NCI-H187 treated with DMSO at 0.1 percent for 48 hours (cell line): ENCODE measurements at places on chromosomes 3 and 15.

- no peak for DNase-seq
Measured at GRCh38 chr3:43236008-43236407, 50.3 kb upstream of the SNRK start.

DNA sequence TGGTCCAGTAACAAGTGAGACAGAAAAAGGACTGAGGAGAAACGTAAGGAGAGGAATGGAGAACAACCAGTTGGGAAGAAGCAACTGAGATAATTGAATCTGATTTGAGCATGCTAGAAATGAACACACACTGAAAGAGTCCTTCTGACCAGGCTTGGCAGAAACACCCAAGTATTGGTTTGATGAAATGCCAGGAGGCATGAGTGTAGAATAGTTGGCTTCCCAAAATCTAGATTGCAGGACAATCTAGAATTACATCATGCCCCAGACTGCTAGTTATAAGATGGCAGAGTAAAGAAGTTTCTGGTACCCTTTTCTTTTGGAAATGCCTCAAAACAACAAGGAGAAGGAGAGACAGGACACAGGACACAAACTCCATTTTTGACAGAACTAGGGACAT, 189.7 kb upstream of the STT3B start:
- no peak for DNase-seq

DNA sequence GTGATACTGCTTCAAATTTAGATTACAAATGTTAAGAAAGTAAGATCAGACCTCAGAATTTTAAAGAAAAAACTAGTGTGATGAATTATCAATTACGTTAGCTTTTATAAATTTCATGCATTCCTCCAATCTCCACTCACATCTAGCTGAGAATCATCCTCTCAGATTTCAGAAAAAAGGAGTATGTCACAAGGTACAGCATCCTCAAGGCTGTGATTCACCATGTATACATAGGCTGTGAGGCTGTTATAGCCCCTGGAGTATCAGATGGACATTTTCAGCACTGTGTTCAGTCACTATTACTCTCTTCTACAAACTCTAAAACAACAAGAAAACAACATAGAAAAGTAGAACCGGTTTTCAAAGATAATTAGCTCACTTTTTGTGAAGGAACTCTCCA, 214.4 kb downstream of the PCCB start:
- no peak for DNase-seq

GRCh38 chr3:157700405-157700804, 197.2 kb upstream of the VEPH1 start:
- DNase-seq: no peak

DNA sequence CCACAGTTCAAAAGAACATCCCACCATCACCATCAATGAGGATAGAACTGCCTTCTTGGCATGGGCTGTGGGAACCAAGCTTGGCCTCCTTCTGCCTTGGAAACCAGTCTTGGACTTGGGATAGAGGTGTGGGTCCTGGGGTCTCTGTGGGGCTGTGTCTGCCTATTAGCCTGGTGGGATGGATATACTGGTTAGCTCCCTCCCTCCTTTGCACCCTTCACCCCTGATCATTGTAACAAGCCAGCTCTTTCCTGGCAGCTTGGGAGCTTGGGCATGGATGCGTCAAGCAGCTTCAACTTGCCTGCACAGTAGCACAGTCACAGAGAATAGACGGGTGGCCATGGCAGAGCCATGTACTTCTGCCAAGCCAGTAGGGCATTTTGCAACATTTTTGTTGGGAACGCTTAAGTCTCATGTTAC, 65.2 kb downstream of the SMAD6 start:
- no peak for DNase-seq

DNA sequence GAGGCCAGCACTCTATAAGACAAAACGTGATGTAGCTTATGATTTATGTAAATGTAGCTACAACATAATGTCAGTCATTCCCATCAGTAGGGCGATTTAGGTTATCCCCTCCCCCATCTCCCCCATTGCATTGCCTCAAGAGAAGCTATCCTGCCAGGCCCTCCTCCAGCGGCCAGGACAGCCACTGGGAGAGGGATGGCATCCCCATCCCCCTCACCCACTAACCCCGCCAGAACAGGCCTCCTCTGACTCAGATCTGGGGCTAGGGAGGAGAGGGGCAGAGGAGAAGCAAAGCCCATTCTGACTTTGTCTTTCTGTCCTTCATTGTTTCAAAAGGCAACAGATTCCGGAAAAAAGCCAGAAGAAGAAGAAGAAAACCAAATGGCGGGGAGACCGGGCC, 32.6 kb upstream of the ESYT3 start:
- DNase-seq: no peak

- DNase-seq: no peak
Measured at GRCh38 chr3:185151964-185152409, 873 bp downstream of the C3orf70 start.

DNA sequence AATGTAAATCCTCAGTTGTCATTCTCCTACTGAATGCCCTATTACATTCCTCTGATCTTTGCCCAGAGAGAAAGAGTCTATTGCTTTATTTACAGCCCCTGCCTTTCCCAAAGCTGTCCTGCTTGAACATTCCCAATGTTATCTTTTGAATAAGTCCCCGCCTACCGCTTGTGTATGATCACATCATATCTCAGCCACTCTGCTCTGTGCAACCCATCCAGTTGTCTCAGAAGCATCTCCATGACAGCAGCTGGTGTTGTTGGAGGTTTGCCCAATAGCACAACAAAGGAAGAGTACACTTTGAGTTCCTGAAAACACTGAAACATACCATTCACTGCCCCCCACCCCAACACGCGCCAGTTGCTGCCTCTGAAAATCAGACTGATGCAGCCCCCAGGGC, 22.0 kb upstream of the FAM3D start:
- DNase-seq: no peak

DNA sequence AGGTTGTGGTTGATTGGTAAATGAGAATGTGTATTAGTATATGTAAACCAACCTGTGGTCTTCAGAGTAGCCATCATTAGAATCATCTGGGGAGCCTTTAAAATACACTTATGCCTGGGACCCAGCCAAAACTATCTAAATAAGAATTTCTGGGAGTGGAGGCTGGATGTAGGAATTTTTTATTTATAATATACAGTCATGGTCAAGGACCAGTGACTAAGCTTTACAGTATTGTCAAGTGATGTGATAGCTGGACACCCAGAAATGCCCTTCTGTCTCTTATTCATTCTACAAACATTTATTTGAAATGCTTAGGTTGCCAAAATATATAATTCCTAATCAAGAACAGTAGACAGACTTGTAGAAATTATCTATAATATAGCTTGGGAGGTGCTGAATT, 132.2 kb downstream of the MBNL1 start:
- no peak for DNase-seq

- DNase-seq: no peak
Measured at GRCh38 chr3:50978991-50979667, 304.4 kb downstream of the DOCK3 start.

DNA sequence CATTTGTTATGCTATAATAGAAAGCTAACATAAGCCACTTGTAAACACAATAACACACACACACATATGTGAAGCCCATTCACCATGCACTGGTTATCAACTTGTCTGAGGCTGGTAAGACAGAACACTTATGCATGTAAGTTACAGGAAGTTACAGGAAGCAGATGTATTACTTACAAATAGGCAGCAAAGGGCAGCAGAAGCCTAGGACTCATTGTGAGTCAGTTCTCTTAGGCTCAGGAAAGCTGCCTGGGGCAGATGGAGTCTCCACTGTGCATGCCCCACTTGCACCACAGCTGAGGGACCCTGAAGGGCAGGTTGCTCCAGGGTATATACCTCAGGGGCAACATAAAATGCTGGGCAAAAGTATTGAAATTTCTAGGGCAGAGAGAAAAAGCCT, 748.8 kb upstream of the CCDC54 start:
- DNase-seq: no peak

DNA sequence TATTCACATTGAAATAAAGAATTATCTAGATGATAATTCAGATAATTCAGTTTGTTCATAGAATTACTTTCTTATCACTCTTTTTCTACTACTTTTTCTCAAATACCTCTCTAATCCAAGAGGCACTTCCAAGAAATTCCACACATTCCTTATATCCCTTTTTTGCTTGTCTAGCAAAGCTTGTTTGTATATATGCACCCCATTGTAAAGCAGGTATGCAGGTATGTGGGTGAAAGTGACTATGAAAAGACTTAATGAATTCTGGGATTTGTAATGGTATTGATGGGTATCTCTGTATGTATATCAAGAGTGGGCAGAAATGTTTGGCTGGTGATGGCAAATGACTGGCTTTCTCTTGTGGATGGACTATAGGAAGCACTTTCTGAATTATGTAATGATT, 94.1 kb upstream of the FGF7 start:
- no peak for DNase-seq

- no peak for DNase-seq
Measured at GRCh38 chr3:10981961-10982360, 10.6 kb upstream of the SLC6A1 start.

DNA sequence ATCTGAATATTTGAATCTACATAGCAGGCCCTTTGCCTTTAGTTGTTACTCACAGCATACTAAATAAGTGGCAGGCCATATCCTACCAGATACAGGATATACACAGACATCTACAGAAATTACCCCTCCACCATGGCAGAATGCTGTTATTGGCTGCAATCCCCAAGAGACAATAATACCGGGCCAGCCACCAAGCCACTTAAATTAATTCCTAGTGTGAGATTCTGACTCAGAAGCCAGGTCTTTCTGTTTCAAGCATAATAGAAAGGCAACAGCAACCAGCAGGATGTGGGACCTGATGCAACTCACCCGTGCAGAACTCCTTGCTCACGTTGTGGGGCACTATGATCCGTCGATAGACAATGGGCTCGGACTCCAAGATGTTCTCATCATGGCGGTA, 39.8 kb downstream of the CLK3 start:
- DNase-seq: no peak

- DNase-seq: no peak
Measured at GRCh38 chr15:66591322-66591862, 25.6 kb upstream of the LCTL start.

DNA sequence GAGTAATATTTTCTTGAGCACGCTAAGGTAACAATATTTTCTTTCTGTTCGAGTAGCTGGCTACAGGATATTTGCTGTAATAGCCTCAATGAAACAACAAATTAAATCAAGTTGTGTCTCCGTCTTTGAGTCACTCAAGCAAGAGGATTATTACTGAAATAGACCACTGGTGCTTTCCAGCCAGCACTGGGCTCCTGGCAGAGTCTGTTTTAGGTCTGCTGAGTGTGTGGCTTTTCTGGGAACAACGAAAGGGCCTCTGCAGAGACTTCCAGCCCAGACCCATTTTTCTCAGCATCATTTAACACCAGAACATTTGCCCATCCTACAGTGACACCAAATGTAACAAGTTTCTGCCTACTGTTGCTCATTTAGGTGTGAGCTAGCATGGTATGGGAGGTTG, 652.9 kb downstream of the MAGI1 start:
- DNase-seq: no peak

GRCh38 chr3:126270145-126270811, 86.9 kb downstream of the KLF15 start:
- DNase-seq: no peak

- DNase-seq: no peak
Measured at GRCh38 chr3:126676919-126677705, 22.2 kb upstream of the TXNRD3 start.

- DNase-seq: no peak
Measured at GRCh38 chr15:68852461-68852860, 31.8 kb upstream of the ANP32A start.

DNA sequence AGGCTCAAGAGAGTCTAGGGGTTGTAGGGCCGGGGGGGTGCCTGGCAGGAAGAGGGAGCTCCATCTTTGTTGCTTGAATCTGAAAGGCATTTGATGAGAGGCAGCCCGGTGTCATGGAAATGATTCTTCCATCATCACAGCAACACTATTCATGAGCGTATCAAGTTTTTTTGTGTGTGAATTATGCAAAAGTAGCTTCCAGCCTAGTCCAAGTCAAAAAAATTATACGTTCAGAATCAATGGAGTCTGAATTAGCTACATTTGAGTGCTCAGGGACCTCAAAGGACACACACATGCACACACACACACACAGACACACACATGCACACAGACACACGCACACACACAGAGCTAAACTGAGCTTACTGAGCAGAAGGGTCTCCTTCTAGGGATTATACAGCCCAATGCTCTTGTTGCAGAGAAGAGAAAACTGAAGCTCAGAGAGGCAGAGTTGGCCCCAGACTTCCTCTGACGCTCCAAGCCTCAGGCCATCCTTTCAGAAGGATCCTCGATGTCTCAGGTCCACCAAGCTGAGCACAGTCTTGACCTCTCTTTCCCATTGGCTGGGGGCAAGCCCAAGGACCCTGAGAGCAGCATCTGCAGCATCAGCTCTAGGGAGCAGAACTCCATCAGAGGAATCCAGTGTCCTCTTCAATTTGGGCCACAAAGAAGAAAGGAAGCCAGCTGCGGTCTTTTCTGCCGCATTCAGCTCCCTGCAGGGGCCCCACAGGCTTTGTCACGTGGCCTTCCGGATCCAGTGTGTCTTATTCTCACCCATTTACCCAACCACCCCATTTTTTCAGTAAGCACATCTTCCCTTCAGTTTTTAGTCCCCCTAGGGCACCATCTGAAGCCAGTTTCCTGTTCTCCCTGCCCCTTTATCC, 228.0 kb downstream of the UACA start:
- no peak for DNase-seq

- no peak for DNase-seq
Measured at GRCh38 chr3:138657508-138657907, 48.9 kb downstream of the FAIM start.

DNA sequence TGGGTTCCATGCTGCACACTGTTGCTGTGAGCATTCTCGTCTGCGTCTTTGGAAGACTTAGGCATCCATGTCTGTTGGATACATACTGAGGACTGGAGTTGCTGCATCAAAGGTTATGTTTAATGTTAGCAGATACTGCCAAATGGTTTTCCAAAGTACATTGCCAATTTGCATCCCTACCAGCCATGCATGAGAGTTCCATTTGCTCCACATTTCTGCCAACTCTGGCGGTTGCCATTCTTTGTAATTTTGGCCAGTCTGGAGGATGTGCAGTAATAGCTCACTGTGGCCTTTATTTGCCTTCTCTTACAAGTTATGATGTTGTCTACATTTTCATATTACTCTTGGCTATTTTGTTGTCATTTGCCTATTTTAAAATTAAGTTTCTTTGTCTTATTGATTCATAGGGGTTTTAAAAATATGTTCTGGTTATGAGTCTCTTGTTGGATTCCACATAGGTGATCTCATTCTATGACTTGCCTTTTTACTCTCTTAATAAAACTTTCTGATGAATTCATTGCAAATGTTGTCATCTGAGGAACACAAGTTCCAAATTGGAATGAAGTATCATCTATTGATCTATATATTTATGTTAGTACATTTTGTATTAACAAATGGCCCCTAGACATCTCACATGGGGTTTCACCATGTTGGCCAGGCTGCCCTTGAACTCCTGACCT, 42.1 kb downstream of the FBLN2 start:
- no peak for DNase-seq

GRCh38 chr15:78797951-78798350, 13.3 kb downstream of the ADAMTS7 start:
- no peak for DNase-seq
